Stimulated activated CD4-positive, alpha-beta T cell treated with anti-CD3 and anti-CD28 coated beads, TNF-alpha, amount 100 ng/mL, for 1 hour (primary cell): ENCODE measurements at places on chromosomes 12 and 14.

DNA sequence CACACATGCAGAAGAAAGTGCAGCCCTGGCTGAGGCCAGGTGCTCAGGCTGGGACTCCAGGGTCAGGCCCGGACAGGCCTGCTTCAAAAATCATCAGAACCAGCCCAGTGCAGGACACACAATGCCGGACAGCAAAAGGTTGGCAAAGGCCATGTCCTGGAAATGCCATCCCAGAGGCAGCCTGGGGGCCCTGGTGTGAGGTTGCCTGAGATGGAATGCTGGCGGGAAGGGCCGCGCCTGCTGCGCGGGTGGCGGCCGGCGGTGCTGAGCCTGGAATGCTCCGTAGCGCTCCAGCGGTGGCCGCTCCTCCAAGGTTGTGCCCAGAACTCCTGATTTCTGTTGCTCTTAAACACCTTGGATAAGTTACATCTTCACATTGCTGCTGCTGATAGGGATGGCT lies 21.7 kb upstream of the CRIP2 start:
- no peak for DNase-seq

GRCh38 chr12:31773867-31774266 lies 45.0 kb upstream of the AMN1 start:
- no peak for DNase-seq

DNA sequence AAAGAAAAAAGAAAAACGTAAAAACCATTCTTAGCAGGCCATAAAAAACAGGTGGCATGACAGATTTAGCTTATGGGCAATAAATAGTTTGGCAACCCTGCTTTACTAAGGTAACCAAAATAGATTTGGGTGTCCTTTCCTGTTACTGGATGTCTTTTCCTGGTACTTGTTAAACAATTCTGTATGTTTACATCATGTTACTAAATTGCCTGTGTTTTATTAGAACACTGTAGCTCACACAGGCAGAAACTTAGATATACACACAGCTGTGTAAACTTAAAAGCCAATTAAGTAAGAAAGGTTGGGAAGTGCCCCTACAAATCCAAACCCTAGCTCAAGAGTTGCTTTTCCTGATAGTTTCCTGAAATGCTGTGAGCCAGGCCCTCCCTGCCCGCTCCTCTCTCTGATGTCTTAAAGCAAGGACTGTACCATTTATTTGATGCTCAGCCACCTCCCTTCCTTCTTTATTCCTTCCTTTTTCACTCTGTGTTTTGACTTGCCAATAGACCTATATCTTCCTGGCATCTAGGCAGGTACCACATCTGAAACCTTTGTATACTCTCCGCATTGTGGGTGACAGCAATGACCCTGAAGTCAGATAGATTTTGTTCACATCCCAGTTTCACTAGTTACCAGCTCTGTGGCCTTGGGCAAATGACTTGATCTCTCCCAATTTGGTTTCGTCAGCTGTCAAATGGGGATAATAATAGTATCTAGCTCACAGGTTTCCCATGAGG lies 3.7 kb upstream of the CAMKK2 start:
- no peak for DNase-seq

DNA sequence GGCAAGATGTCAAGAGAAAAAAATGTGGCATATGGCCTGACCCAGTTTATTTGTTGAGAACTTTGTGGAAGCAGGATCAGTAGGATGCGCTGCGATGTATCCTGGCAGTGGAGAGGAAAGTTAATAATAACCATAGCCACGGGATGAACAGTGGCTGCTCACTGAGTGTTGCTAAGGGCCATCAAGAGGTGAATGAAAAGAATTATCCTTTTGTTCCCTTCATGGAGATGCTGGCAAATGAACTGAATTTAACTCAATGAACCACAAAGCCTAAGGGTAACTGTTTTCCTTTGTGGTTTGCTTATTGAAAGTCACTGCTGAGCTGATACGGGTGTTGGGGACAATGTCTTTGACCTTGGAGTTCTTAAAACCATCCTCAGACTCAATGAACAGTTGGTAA lies 476.5 kb downstream of the APAF1 start:
- no peak for DNase-seq

DNA sequence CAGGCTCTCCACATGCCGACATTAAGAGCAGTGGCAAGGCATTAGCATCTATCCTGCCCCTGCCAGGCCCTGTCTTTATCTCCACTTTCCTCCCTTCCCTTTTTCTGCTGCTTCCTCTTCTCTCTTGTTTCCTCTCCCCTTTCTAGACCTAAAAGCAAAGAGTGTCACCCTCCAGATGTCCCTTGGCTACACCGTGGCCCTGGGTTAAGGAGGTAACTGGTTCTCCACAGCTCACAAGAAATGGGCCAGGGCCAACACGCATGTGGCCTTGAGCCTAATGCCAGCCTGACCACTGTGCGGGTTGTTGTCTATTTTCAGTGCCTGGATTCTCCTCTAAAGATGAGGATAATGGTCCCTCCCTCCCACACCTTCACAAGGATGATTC lies 41.7 kb upstream of the DDX11 start:
- DNase-seq = no peak

DNA sequence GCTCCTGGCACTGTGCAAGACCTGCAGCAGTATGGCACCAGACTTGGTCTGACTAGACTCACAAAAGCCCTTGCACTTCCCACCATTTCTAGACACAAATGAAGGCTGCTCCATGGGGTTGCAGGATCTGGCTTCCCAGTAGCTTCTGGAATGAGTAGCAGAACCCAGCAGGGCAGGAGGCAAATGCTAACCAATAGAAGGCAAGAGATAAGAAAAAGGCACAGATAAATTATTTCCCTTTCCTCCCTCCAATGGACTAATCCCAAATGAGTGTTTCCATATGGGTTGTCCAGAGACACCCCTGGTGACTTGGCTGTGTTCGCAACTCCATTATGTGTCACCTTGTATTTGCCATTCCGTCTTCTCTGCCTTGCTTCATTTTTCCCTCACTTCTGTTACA lies 49.7 kb downstream of the KIF21A start:
- DNase-seq = no peak

- no peak for DNase-seq
Measured at GRCh38 chr12:51108136-51108535, 24.7 kb upstream of the CSRNP2 start.

DNA sequence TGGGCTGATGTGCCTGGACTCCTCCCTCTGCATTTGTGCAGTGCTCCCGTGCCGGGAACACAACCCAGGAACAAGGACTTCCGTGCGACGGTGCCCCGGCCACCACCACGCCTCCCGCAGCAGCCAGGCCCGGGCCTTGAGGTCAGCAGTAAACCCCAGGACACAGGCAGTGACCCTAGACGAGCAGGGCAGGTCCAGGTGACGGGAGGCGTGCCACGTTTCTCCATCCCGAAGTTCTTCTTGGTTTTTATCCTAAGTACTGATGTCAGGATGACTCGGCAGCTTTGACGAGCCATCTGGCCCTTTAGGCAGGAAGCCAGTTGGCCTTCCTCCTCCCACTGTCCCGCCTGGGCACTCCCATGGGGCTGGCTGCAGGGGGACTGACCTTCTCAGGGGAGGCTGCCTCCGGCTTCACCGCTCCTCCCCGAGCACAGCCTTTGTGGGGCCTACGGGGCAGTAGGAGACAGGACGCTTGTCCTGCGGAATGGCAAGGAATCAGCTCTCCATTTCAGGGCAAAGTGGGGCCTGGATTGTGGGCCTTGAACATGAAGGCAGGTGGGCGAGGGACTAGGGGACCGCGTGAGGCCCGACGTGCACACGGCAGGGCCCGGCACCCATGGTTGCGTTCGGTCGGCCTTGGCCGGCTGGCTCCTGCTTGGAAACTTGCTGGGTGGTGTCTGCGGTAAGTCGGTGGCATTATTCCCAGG lies 94.1 kb downstream of the FBXL14 start:
- no peak for DNase-seq

DNA sequence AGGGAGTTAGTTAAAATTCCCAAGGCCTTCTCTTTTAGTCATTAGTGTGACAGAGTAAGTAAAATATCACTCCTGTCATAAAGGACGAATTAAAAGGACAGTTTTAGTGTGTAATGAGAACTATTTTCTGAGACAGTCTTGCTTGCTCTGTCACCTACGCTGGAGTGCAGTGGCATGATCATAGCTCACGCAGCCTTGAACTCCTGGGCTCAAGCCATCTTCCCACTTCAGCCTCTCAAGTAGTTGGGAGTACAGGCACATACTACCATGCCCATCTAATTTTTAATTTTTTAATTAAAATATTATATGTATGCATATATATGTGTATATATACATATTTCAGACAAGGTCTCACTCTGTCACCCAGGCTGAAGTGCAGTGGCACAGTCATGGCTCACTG lies 17.2 kb downstream of the KLC1 start:
- no peak for DNase-seq

- DNase-seq = no peak
Measured at GRCh38 chr12:25502118-25502517, 51.0 kb downstream of the LMNTD1 start.

- DNase-seq = no peak
Measured at GRCh38 chr12:32139064-32139421, 32.4 kb downstream of the BICD1 start.

DNA sequence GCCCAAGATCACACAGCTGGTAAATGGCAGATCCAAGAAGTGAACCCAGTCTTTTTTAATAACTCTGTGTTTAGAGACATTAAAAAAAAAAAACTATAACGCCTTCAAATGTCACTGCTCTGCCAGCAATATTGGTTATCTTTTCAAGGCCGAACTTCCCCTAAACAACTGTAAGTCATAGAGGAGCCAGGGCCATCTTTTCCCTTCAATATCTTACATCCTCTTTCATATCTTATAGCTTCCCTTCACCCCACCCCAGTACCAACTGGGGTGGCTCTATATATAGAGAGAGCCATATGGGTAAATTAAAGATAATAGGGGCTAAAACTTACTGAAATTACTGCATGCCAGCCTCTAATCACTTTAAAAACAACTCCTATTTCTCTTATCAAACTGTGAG lies 100.2 kb downstream of the STAB2 start:
- no peak for DNase-seq

GRCh38 chr14:61179061-61179690 lies 102.0 kb downstream of the TMEM30B start:
- DNase-seq = no peak

DNA sequence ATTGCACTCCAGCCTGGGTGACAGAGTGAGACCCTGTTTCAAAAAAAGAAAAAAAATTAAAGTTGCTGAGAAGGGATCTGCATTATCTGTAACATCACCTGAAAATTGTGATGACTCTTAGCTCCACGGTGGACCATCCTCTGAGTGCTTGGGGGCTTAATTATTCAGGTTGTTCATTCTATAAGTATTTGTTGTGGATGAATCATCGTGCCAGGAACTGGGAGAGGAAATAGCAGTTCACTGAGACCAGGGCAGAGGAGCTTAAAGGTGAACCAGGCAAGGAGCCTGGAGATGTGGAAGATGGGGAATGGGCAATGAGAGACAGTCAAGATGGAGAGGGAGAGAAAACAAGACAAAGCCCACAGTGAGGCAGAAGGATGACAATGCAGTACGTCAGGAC lies 25.5 kb upstream of the GSC start:
- no peak for DNase-seq

DNA sequence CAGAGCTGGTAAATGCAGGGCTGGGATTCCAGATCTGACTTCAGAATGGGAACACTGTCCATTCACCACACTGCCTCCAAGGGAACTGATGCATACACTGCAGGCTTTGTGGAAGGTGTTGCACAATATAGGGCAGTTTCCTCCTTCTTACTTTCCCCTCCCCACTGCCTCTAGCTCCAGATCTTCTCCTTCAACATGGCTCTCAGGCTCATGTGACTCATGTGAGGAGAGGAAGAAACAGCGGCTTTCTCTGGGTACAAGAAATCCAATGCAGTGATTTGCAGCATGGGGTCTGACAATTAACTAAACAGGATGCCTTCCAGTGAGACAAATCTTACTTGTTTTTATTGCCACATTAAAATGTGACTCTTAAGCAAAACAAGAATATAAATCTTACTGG lies 447.6 kb upstream of the CCDC196 start:
- DNase-seq = no peak

- no peak for DNase-seq
Measured at GRCh38 chr12:12523229-12523628, 39.4 kb downstream of the DUSP16 start.

DNA sequence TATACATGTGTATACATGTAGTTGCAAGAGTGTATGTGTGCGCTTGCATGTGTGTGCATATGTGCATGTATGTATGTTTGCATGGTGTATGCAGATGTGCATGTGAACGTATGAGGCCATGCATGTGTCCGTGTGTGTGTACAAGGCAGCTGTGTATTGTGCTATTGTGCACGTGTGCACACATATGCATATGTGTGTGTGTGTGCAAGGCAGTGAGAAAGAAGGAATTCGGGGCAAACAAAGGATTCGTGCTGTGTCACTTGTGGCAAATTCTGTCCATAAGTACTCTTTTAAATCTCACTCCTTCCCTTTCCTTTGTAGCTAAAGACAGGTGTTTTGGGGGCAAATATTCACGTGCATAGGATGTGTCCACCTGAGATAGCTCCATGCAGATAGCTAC lies 227.1 kb downstream of the VRK1 start:
- no peak for DNase-seq

DNA sequence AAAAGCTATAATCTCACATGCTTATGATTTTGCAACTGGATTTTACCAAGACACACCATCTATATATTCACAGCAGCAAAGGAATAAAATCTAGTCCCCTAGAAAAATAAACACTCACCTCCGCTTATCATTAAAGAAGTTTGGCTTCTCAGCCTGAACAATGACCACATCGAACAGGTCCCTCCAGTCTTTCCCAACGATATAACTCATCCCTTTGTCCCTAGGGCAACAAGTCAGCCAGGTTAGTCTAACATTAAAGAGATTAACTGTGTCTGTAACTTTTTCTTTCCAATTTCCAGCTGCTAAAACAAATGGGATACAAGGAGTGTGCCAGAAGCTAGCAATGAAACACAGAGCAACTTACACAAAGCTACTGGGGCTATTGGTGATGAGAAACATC lies 48.0 kb downstream of the NT5DC3 start:
- no peak for DNase-seq
